ENCODE measurements at places on chromosomes 2 and 18. TPM values are rescaled to one million over a fixed set of nuclear protein-coding genes. Genes with fewer than 3 reads are reported as not detected.

Gene CD302
- total RNA-seq = 0.12 TPM

Gene SEMA4C
- 16.3 TPM for total RNA-seq

Gene TOGARAM2
- total RNA-seq = 0.16 TPM

Gene SH3RF3
- 21.7 TPM for total RNA-seq

Gene ANKRD30BL
- not detected for total RNA-seq

Gene ANKRD29
- 2.4 TPM for total RNA-seq

Gene IMPA2
- 8.8 TPM for total RNA-seq

Gene ADCY3
- 50.3 TPM for total RNA-seq

Gene TBR1
- total RNA-seq = 0.26 TPM

Gene LBX2
- not detected for total RNA-seq

Gene UGT1A8
- not detected for total RNA-seq

Gene TMEM247
- total RNA-seq = not detected

Gene HES6
- 19.7 TPM for total RNA-seq

Gene TNS1
- total RNA-seq = 3.3 TPM

Gene PLA2R1
- 7.5 TPM for total RNA-seq

Gene HRH4
- 0.10 TPM for total RNA-seq

Measured in MCF 10A (cell line).